ENCODE measurements at places on chromosomes 7 and 10. TPM values are rescaled to one million over a fixed set of nuclear protein-coding genes. Genes with fewer than 3 reads are reported as not detected.

CPXM2 gene
- total RNA-seq, result 0.36 TPM

CLCN1 gene
- total RNA-seq, result under 0.01 TPM

WDR86 gene
- 8.5 TPM for total RNA-seq

SPDYE3 gene
- under 0.01 TPM for total RNA-seq

DNA sequence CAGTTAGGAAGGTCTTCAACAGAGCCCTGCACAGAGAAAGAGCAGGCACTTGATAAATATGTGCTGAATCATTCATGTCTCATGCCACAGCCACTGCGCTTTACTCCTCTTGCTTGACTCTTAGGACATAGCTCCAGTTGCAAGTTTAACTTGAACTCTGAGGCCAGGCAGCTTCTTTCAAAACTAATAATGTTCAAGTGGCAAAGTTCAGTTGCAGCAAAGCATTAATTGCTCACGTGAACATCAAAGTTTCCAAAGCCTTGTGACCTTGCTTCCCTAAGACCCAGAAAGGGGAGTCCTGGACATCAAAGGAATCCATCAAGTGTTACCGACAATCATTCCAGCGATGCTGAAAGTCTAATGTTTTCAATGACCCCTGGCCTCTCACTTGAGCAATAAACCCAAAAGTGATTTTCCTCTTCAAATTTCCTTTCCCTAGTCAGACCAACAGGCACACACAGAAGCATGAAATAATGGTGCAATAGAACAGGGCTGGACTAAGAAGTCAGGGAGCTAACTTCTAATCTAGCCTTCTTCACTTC is 21.8 kb upstream of the TECTB start:
- H3K4me1 ChIP-seq, result peaks cover 23% of the 10 kb centered on the region
- H3K4me3 ChIP-seq, result no peak overlapping the region
- H3K36me3 ChIP-seq, result no peaks in the 10 kb centered on the region
- DNase-seq, result no peak

DNA sequence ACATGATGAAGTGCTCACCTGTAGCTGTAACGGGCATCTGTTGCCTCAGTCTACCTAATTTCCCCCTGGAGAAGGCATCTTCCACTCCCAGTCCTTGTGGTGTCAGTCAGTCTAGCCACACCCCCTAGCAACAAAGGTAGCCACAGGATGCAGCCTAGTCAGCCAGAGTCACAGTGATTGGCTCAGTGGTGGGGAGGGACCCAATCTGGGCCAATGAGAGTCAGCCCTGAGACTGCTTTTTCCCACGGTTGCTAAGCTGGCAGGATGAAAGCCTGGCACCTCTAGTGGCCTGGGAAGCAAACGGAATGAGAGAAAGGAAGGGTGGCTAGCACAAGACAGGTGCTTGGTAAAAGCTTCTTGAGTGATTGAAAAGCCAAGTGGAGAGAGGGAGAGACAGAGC is 118.6 kb downstream of the SH3PXD2A start:
- DNase-seq, result no peak
- H3K4me1 ChIP-seq, result peaks cover 23% of the 10 kb centered on the region
- H3K27ac ChIP-seq, result no peak overlapping the region
- H3K4me3 ChIP-seq, result no peak overlapping the region
- H3K36me3 ChIP-seq, result no peaks in the 10 kb centered on the region
- no peaks in the 10 kb centered on the region for H3K27me3 ChIP-seq

DNA sequence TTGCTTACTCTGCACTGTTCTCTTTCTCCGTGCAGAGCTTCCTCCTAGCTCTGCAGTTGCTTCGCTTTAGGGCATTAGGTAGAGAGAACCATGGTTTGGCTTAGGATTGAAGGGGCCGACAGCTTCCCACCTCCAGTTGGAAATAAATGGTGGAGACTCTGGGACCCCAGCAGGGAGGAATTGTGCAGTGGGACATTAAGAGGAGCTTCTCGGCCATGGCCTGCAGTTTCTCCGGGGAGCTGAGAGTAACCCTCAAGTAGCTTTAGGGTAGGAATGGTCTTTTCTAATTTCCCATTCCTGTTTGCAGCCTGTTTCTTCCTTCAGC is 1.2 kb downstream of the SUFU start:
- H3K36me3 ChIP-seq, result peaks cover 3% of the 10 kb centered on the region
- no peak for DNase-seq
- H3K27ac ChIP-seq, result peak overlapping the region; percentile 40
- no peaks in the 10 kb centered on the region for H3K27me3 ChIP-seq
- H3K4me3 ChIP-seq, result peak overlapping the region; percentile 87
- H3K4me1 ChIP-seq, result peaks cover 30% of the 10 kb centered on the region

Measured in osteoblast (primary cell).